ENCODE measurements at places on chromosomes 6 and 20.

GRCh38 chr6:23522792-23523547 is 603.0 kb upstream of the NRSN1 start:
- no peak for DNase-seq

- no peak for DNase-seq
Measured at GRCh38 chr20:24698189-24698588, 228.8 kb downstream of the SYNDIG1 start.

GRCh38 chr6:37600312-37600916 is 97.3 kb downstream of the MDGA1 start:
- no peak for DNase-seq

- DNase-seq: no peak
Measured at GRCh38 chr6:105669232-105669631, 266.4 kb upstream of the PREP start.

DNA sequence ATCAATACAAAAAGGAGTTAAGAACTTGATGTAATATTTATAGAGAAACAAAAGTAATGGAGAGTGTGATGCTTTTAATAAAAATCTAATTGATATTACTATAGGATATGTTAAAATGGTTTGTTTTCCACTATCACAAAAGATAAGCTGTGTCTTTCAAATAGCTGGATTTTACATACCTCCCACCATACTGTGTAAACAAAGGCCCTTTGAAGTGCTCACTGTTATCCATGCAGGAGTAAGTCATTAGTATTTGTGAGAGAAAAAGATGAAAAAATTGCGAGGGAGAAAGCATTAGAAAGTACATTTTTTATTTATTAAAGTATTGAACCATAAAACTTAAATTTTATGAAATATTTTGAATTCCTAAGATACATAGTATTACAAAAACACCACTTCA is 733.0 kb downstream of the GRIK2 start:
- no peak for DNase-seq

GRCh38 chr6:87350516-87350915 is 5.9 kb downstream of the C6orf163 start:
- DNase-seq: no peak

DNA sequence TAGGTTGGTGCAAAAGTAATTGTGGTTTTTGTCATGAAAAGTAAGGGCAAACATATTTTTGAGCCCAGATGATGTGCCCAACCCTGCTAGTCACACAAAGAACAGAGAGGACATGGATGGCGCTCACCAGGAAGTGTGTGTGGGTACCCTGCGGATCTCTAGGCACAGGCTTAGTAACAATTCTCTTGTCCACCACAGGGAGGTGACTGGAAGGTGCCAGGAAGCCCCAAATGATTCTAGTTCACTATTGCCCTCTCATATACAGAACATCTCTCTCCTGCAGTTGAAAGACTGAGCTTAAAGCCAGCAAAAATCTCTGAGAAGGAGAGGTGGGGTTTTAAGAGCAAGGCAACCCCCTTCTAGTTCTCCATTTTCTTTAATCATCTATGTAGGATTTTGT is 272.1 kb upstream of the TAB2 start:
- DNase-seq: no peak

DNA sequence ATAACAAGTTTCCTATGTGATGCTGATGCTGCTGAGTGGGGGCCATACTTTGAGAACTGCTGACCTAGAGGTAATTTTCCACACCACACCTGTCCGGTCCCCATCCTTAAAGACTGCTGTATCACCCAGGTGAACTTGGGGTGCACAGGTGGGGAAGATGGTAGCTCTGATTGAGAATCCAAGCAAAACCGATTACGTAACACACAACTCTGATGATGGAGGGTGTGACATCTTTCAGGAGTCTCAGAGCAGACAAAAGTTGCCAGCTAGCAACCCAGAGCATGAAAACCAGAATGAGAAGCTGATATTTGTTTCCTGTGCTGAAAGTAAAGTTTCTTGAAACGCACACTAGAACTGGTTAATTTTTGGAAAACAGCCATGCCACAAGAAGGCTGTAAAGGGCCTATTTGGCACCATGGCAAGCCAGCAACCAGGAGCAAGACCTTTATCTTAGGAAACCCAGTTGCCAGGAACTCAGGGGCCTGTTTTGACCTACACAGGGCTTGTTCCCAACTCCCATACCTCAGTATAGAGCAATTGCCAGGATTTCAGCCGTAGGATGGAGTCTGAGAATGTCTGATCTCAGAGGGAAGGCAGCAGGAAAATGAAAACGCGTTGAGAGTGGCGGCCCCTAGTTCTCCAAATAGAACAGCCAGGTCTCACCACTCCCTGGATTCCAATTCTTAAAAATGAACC is 21.6 kb upstream of the TBC1D7 start:
- DNase-seq: no peak

DNA sequence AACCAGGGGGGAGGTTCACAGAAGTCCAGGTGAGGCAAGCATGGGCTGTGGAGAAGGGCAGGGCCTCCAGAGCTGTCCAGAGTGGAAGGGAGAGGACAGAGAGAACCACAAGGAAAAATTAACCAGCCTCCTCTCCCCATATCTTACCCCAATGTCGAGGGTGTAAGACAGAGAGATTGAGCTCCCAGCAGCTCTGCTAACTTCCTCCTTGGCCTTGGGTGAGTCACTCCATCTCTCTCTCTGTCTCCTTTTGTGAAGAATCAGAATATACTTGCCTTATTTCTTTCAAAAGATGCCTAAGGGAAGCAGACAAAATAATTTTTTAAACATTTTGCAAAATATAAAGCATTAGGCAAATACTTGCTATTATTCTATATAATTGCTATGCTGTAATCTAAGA is 58.3 kb upstream of the IYD start:
- no peak for DNase-seq

DNA sequence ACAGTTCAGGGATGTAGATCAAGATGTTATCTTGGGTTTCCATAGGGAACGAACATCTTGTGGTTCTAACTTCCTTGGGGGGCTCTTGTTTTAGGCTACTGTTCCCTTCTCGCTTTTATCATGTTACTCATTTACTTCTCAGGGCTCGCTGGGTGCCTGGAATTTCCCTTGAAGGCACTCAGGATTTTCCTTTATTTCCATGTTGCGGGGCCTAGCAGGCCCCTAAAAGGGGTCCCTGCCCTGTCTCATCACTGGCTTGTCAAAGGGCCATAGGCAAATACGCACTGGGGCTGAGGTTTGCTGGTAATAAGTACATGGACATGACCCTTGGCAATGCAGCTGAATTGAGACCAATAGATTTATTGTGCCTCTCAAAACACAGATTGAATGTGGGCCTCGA is 262.3 kb downstream of the CDH4 start:
- no peak for DNase-seq

DNA sequence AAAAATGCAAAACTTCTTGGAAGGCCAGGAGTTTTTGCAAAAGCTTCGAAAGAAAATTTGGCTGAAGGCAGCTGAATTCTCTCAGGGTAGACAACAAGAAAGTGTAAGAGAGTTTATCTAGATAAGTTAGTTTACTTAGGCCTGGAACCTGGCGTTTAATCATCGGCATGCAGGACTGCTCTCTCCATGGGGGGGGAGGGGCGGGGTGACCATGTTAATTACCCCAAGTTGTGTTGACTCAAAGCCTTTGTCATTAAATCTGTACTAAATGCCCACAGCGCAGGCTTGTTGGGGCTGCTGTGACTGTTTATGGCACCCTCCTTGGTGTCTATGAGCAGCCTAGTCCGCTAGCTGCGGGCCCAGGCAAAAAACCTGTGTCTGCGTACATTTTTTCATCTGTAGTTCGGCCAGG is 20.1 kb upstream of the ZNF451 start:
- no peak for DNase-seq

- DNase-seq: no peak
Measured at GRCh38 chr6:1464781-1465370, 75.5 kb downstream of the FOXF2 start.

DNA sequence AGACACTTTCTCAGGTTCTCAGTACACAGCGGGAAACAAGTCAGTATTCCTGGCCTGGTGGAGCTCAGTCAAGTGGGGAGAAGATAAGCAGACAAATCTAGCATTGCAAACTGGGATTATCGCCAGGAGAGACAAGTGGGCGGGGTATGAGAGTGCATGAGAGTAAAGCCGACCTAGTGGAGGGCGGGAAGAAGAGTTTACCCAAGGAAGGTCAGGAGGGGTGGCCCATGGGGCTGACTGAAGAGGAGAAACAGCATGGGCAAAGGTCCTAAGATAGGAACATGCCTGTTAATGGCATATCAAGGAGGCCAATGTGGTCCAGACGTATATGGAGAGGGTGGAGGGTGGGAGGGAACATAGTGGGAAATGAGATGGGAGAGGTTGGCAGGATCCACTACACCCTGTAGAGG is 12.4 kb upstream of the CSNK2A1 start:
- no peak for DNase-seq

GRCh38 chr20:63052571-63053431 is 46.0 kb upstream of the BHLHE23 start:
- DNase-seq: no peak

GRCh38 chr6:37700620-37700973 is 2.9 kb upstream of the MDGA1 start:
- no peak for DNase-seq

DNA sequence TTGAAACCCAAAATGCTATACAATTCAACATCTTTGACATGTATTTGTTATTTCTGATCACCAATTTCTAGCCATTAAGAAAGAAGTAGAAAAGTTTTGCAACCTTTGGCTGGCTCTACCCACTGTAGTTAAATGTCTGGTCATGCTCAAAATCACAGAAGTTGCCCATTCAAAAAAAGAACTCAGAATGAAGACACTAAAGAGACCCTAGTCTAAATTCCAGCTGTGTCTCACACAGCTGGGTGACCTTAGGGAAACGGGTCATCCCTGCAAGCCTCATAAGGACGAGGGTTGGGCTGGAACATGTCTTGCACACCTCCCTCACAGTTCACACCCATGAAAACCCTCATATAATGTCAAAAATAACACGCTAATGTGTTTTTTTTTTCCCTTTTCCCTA is 10.3 kb downstream of the FOXQ1 start:
- DNase-seq: no peak

- peak; percentile 54 for DNase-seq
Measured at GRCh38 chr20:41029150-41029901, 704 bp downstream of the TOP1 start.

DNA sequence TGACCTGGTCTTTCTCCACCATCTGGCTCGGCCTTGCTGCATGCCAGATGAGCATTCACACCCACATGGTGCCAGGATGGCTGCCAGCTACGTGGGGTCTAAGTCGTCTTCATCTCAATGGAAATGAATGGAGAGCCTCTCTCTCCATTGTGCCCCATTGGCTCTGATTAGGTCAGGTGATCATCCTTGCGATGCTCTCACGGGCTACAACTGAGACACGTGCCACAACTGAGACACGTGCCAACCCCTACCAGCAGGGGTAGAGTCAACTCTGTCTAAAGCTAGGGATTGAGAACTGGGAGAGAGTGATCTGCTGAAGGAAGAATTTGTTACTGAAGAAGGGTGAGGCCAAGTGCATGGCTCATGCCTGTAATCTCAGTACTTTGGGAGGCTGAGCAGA is 67.3 kb upstream of the RALY start:
- no peak for DNase-seq

GRCh38 chr20:4780245-4780644 is 58.5 kb downstream of the PRND start:
- DNase-seq: no peak

GRCh38 chr6:154509421-154510143 is 903 bp downstream of the CNKSR3 start:
- DNase-seq: peak; percentile 7

DNA sequence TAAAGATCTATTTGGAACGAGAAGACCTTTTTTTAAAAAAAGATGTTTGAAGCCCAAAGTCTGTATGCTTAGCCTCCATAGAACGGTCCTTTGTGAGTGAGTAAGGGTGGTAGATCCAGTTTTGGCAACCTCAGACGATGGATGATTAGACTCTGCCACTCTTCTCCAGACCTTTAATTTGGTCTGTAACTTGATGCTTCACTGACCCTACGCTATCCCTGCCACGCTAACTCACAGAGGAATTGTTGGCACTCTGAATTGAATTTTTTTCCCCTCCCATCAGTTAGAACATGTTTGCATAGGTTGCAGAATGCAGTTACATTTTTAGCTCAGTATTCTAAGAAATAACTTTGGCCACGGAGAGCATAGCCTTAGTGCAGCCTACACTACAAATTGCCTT is 15.8 kb upstream of the DEK start:
- DNase-seq: no peak

DNA sequence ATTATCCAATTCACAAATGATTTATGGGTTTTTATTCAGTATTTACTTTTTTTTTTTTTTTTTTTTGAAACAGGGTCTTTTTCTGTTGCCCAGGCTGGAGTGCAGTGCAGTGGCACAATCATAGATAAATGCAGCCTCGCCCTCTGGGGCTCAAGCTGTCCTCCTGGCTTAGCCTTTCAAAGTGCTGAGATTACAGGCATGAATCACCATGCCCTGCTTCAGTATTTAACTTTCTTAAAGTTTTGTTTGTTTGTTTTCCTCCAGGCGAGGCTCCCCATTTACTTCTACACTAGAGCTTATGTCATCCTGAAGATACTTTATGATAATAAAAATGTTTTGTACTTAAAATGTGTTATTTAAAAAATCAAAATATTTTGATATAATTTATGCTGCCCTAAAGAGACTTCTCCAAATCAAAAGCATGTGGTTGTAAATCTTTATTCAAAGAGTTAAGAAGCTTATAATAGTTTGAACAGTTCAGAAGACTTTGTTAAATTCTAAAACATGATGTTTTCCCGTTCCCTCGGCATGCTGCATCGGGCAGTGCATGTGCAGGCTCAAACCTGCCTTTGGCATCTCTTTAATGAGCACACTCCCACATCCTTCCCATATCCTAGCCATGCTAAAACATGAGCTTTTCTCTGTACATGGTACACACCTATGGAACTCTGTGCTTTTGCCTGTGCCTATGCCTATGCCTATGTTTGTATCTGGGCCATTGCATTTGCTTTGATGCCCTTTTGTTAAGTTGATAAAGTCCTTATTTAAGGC is 11.0 kb downstream of the SMPDL3A start:
- DNase-seq: no peak

GRCh38 chr6:56516003-56516402 is 126.7 kb downstream of the DST start:
- DNase-seq: no peak

DNA sequence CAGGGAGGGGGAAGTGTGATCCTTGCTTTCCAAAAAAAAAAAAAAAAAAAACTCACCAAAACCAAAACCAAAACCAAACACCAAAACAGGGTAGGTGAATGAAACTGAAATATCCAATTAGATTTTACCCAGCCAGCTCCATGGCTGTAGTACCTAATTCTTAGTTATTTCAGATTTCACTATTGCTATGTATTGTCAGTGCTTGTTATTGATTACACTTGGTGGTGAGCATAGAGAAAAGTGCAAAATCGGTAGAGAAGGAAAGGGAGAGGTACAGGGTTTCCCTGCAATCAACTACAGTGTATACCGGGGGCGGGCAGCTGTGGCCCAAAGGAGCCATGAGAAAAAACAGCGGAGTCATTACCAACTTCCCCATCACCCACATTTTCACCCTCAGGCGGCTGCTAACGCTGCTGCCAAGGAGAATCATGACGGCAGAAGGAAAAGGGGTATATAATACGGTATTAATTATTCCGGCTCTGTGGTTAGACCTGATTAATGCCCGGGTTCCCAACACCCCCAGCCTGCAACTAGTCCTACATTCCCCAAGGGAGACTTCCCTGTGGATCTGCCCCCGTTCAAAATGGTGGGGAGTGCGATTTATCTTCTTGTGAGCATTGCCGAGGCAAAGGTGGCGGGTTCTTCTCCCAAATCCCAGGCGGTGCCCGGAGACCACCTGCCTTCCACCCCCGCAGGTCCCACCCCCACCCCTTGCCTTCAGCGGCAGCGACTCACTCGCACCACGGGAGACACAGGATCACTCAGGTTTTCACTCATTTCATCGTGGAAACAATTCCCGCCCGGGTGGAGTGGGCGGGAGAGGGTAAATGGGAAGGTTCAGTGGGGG is at the start of gene C6orf62:
Gene C6orf62, minus strand, starts transcription at position 30 of the 847 bp plus-strand sequence. CDS start 486 bp downstream, outside the sequence.
- peak; percentile 62 for DNase-seq
